ENCODE measurements at places on chromosomes 1 and 21.

GRCh38 chr1:30173560-30173959 is 549.8 kb downstream of the MATN1 start:
- H3K4me3 ChIP-seq: no peak overlapping the region
- no peaks in the 10 kb centered on the region for H3K36me3 ChIP-seq
- H3K4me1 ChIP-seq: no peaks in the 10 kb centered on the region
- H3K27me3 ChIP-seq: peaks cover 36% of the 10 kb centered on the region

- peak overlapping the region; percentile 66 for H3K27ac ChIP-seq
- H3K4me3 ChIP-seq: no peak overlapping the region
- no peak for DNase-seq
- no peaks in the 10 kb centered on the region for H3K27me3 ChIP-seq
- H3K4me1 ChIP-seq: peaks cover 5% of the 10 kb centered on the region
Observed at GRCh38 chr1:235984041-235984825, 80.7 kb downstream of the NID1 start.

DNA sequence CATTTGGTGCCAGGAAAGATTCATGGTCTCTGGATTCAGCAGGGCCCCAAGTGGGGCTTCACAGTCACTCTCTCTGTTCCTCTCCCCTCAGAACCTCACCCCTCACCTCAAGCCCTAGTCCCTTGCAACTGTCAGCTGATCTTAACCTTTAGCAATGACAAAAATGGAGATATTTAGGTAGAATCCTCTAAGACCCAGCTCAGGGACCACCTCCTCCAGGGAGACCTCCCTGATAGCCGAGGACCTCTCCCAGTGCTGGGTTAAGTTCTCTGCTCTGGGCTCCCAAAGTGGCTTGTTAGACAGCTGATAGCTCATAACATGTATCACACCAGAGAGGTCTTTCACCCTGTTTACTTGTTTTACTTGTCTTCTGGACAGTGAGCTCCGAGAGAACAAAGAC is 257.6 kb upstream of the KIAA0040 start:
- H3K27me3 ChIP-seq: peaks cover 25% of the 10 kb centered on the region
- H3K4me1 ChIP-seq: no peaks in the 10 kb centered on the region
- H3K36me3 ChIP-seq: no peaks in the 10 kb centered on the region
- DNase-seq: no peak
- no peak overlapping the region for H3K4me3 ChIP-seq

DNA sequence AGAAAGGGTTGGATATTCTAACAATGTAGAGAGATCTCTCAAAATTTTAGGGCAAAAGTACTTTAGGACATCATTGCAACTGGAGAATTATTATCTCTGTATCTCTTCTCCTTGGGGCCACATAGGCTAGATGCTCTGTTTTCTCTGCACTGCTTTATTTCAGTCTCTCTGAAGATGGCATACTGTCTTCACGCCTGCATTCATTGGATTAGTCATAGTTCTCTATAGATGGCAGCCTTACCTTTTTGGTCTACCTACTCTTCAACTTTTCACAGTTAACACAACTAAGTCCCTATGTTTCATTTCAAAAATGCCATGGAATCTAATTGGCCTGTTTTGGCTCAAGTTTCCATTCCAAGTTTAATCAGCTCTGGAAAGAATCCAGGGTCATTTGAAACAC is 1623.3 kb upstream of the B3GALT2 start:
- H3K36me3 ChIP-seq: no peaks in the 10 kb centered on the region
- H3K4me1 ChIP-seq: peaks cover 10% of the 10 kb centered on the region
- H3K4me3 ChIP-seq: no peak overlapping the region
- DNase-seq: no peak
- H3K27me3 ChIP-seq: no peaks in the 10 kb centered on the region

DNA sequence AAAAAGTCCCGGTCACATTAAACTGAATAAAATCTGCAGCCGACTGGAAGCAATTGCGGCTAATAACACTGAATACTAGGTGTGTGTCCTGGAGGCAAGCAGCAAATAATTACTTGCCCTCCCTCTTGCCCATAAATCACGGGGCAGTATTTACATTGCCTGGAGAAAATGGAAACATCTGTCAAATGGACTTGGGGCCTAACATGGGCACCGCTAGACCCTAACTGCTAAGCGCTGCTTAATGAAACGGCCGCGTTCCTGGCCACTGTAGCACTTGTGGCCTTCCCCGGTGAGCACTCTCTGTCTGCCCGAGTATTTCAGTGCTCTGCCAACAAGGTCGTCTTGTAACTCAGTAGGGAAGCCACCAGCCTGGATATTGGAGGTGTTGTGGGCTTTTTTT is 23.9 kb upstream of the KNCN start:
- H3K36me3 ChIP-seq: peaks cover 10% of the 10 kb centered on the region
- no peak for DNase-seq
- H3K27me3 ChIP-seq: no peaks in the 10 kb centered on the region

- H3K4me1 ChIP-seq: no peaks in the 10 kb centered on the region
- H3K27ac ChIP-seq: no peak overlapping the region
- DNase-seq: no peak
- no peak overlapping the region for H3K4me3 ChIP-seq
- H3K27me3 ChIP-seq: no peaks in the 10 kb centered on the region
- peaks cover 14% of the 10 kb centered on the region for H3K36me3 ChIP-seq
Observed at GRCh38 chr1:162740755-162741154, 49.7 kb upstream of the HSD17B7 start.

DNA sequence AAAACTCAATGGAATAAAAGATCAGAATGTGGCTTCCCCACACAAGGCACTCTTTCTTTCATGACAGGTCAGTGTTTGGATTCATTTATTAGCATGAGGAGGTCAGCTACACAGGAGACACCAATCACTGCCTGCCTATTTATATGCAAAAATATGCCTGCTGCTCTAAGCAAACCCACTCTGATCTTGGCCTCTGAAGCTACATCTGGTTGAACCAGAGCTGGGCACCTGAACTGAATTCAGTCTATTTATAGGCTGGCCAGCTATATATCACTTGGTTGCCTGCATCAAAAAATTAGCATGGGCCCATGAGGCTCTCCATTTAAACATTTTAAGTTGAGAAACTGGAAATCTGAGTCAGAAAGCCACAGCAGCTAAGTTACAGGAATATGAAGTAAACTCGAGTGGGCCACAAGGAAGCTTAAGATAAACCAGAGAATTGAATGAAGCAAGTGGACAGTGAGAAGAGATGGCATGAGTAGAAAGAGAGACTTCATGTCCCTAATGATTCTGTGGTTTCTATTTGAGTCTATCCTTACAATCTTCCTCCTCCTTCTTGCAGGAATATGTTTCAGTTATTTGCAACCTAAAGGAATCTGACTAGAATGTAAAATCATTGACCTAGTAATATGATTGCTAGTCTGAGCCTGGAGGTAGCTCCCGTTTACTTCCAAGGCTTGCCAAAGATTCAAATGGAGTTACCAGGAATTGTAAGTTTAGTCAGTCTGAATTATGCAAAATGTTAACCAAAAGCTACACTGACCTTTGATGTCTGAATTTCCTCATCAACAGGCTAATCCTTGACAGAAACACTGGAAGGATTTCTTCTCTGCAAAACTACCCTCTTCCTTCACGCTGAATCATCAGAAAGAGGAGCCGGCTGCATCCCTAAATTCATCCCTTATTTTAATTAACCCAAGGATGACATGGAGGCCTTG is 17.7 kb downstream of the DDAH1 start:
- H3K27me3 ChIP-seq: no peaks in the 10 kb centered on the region
- no peak overlapping the region for H3K27ac ChIP-seq
- H3K4me1 ChIP-seq: no peaks in the 10 kb centered on the region
- no peak overlapping the region for H3K4me3 ChIP-seq
- H3K36me3 ChIP-seq: no peaks in the 10 kb centered on the region

GRCh38 chr1:112618721-112619517 is at the start of gene ST7L:
Gene ST7L, minus strand, starts transcription at chr1:112619141. Its CDS starts 28 bp downstream, at chr1:112619113.
- no peaks in the 10 kb centered on the region for H3K27me3 ChIP-seq
- DNase-seq: peak; percentile 71
- H3K4me1 ChIP-seq: peaks cover 36% of the 10 kb centered on the region
- H3K27ac ChIP-seq: peak within 1 kb of the TSS; percentile 99
- H3K4me3 ChIP-seq: peak within 1 kb of the TSS; percentile 99

DNA sequence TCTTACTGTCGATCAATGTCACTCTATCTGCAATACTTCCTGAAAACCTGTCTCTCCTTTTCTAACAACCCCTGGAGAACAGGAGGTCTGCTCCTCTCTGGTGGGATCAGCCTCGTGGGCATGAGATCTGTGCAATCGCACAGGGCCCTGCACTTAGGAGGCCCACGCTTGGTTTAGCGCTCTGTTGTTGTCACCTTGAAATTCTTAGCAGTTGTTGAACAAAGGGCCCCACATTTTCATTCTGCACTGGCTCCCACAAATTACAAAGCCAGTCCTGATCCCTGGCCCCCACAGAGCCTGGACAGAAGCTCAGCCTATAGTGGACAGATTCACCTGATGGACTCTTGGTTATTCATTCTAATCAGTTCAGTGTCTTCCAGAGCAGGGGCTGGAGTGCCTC is 18.6 kb downstream of the SPOCD1 start:
- H3K27me3 ChIP-seq: peaks cover 2% of the 10 kb centered on the region
- H3K4me1 ChIP-seq: peaks cover 4% of the 10 kb centered on the region
- no peaks in the 10 kb centered on the region for H3K36me3 ChIP-seq
- H3K27ac ChIP-seq: no peak overlapping the region
- no peak overlapping the region for H3K4me3 ChIP-seq
- no peak for DNase-seq

DNA sequence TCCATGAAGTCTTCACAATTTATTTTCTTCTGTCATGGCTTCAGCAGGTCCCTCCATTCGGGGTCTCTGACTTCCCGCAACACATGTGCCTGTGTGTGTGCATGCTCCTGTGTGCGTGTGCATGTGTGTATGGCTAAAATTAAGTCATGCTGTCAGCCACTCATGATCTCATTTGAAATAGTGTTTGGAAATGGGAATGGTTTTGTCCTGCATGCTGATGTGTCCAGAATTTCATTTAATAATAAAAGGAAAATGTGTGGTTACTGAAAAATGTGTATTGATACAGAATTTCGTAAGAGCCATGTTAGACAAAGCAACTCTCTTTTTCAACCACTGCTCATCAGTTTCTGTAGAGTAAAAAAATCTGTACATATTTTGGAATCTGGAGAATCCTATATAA is 123.8 kb upstream of the PRDX6 start:
- DNase-seq: no peak
- H3K27ac ChIP-seq: no peak overlapping the region
- H3K36me3 ChIP-seq: peaks cover 20% of the 10 kb centered on the region
- H3K4me1 ChIP-seq: peaks cover 21% of the 10 kb centered on the region
- no peaks in the 10 kb centered on the region for H3K27me3 ChIP-seq

DNA sequence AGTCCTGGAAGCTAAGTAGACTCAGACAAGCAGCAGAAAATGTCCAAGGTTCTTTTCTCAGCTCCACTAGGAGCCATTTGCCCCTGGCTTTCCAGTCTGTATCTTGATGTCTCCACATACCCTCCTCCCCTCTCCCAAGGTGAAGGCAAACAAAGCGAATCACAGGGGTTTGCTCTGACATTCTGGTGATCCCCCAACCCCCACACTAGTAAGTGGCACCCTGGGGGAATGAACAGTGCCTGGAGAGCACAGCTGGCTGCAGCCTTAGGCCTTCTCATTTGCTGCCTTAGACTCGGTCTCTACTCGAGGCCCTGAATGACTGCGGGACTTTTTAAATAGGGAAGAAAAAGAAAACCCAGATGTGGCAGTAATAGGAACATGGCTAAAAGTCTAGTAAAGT is 15.3 kb downstream of the ERI3 start:
- H3K4me3 ChIP-seq: no peak overlapping the region
- no peak for DNase-seq
- no peaks in the 10 kb centered on the region for H3K27me3 ChIP-seq
- H3K27ac ChIP-seq: no peak overlapping the region
- H3K36me3 ChIP-seq: peaks cover 34% of the 10 kb centered on the region
- no peaks in the 10 kb centered on the region for H3K4me1 ChIP-seq

DNA sequence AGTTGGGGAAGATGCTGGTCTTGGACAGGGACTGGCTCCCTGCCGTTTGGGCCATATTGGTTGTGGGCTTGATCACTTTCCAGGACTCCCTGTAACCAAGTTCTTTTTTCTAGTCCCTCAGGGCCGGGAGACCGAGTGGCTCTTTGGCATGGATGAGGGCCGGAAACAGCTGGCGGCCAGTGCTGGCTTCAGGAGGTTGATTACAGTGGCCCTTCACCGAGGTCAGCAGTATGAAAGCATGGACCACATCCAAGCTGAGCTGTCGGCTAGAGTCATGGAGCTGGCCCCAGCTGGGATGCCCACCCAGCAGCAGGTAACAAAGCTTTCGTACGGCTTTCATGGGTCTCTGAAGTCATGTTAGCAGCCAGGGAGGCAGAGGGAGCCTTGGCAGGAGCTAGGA is 4.3 kb downstream of the METTL13 start:
- H3K27me3 ChIP-seq: no peaks in the 10 kb centered on the region
- H3K27ac ChIP-seq: no peak overlapping the region
- H3K36me3 ChIP-seq: peaks cover 34% of the 10 kb centered on the region
- DNase-seq: no peak
- H3K4me3 ChIP-seq: no peak overlapping the region

DNA sequence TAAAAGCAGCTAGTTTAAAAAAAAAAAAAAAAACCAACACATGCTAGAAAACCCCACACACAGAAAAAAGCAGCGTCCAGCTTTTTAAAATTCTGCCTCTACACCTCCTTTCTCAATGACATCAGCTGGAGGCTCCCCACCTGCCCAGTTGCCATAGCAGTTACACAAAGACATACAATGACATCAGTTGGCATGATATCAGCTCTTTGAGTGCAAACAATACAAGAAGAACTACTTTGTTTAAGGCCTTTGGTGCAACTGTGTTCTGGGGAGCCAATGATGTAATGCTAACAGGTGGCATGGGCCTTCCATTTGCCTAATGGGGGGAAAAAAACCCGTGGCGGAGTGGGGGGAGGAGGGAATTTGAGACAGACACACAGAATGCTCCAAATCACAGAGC is 32.9 kb downstream of the DUSP10 start:
- no peak overlapping the region for H3K27ac ChIP-seq
- DNase-seq: no peak
- no peaks in the 10 kb centered on the region for H3K36me3 ChIP-seq

DNA sequence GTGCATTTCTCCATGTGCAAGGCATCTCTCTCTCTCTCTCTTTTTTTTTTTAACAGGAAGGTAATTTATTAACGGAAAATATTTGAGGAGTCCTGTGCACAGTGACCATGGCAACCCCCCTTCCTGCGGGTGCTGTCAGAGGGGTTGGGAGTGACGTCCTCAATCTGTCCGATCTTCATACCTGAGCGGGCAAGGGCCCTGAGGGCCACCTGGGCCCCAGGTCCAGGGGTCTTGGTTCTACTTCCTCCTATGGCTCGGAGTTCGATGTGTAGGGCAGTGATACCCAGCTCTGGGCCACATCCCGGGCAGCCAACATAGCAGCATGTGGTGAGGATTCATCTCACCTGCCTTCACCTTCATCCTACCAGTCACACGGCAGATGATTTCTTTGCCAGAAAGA is 11.0 kb downstream of the MAPKAPK2 start:
- no peak overlapping the region for H3K4me3 ChIP-seq
- peaks cover 48% of the 10 kb centered on the region for H3K4me1 ChIP-seq
- H3K27me3 ChIP-seq: no peaks in the 10 kb centered on the region
- peaks cover 10% of the 10 kb centered on the region for H3K36me3 ChIP-seq
- DNase-seq: no peak
